ENCODE measurements at places on chromosomes 3 and 15.

- peak; percentile 70 for DNase-seq
These were observed 11.8 kb downstream of the TNK2 start for GRCh38 chr3:195896361-195897080.

DNA sequence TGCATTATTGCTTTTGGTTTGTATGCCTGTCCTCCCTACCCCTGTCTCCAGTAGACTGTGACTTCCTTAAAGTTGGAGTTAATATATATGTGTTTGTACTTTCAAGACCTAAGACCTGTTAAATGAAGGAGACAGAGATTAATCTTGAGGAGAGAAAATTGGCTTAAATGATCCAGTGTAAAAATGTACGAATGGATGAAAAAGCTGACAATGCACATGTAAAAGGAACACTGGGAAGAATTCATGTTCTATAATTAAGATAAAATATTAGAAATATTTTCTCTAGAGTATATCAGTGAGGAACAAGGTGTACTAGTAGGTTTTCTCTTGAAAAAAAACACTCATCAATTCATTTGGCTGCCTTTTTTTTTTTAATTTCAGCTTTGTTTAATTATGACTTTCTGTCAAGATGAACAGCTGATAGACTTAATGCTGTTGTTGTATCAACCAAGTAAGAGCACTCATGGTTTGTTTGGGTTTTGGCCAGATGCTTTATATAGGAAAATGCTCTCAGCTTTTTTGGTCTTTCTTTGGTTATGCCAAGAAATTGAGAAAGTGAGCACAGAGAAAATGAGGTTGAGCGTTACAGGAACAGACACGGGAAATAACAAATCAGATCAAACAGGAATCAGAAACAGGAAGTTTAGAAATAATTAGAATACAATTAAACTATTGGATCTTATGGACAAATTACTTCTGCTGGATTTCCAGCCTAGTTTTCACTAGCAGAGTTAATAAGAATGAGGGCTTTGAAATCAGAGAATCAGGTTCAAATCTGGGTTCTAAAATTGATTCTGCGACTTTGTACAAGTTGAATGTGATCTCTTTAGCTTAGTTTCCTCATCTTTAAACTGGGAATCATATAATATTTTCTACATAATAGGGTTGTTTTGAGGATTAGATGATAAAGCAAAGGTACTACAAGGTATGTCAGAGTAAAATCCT lies 38.3 kb upstream of the AADAC start:
- no peak for DNase-seq

DNA sequence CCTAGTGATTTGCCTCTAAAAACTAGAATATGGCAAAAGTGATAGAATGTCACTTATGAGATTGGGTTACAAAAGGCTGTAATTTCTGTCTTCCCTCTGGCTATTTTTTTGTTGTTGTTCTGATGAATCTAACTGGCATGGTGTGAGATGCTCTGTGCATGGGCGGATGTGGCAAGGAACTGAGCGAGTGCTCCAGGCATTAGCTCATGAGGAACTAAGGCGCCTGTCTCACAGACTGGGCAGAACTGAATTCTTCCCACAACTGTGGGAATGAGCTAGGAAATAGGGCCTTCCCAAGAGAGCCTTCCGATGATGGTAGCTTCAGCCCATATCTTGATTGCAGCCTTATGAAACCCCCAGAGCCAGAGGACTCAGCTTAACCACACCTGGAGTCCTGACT lies 222.5 kb downstream of the NR2F2 start:
- peak; percentile 6 for DNase-seq

- no peak for DNase-seq
These were observed 57.5 kb upstream of the SLC6A1 start for GRCh38 chr3:10935028-10935427.

GRCh38 chr15:63803106-63803886 lies 30.5 kb downstream of the HERC1 start:
- DNase-seq: no peak

DNA sequence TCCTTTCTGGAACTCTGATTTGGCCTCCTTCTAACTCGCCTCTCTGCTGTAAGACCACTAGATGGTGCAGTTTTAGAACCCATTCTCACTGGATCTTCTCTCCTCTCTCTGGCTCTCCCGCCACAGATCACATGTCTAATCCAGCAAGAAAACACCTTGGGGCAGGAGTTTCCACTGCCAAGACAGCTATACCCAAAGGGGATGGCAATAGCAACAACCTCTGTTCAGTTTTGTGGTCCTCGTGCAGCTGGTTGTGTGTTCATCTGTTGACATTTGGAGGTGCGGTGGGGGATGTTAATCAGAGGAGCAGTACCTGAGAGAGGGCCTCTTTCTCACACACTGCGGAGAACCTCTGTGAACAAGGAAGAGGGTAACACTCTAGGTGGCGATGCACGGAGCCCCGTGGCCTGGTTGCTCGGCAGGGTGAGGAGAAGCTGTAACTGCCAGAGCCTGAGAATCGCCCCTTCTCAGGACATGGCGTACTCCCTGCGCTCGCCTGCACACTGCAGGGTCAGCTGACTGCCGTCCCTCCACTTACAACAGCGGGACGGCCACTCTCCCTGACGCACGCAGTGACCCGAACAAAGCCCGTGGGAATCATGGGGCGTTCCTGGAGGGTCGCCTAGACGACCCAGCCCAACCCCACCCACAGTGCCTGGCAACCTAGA lies at the start of gene TEX55:
Gene TEX55, plus strand, starts transcription at position 666 of the 668 bp plus-strand sequence. CDS start 25 bp downstream, outside the sequence.
- peak; percentile 56 for DNase-seq

Measured in fibroblast of mammary gland (primary cell).